Immature natural killer cell (primary cell): ENCODE measurements at places on chromosomes 7 and 10. TPM values are rescaled to one million over a fixed set of nuclear protein-coding genes. Genes with fewer than 3 reads are reported as not detected.

Gene CYP26C1
- polyA plus RNA-seq = not detected

GRCh38 chr10:114629824-114630730, 28.0 kb downstream of the ABLIM1 start:
- no peak for DNase-seq

DNA sequence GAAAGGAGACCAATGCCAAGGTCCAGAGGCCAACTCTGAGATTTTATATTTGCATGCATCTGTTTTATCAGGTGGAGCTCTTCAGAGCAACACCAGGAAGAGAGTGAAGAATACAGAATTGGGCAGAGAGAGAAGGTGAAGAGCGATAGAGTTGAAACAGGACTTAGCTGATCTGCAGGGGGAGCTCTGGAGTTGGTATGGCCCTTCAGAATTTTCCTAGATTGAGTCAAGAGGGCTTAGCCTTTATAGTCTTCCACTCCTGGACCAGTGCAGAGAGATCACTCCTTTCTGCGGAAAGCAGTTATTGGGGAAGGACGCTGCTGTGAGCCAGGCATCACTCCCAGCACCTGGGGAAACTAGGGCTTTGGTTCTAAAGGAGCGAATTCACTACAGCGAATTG, 105.0 kb upstream of the DGKB start:
- no peak for DNase-seq

GRCh38 chr7:30863706-30864035, 48.0 kb upstream of the AQP1 start:
- no peak for DNase-seq

GRCh38 chr7:95056107-95056739, 148.8 kb downstream of the PPP1R9A start:
- DNase-seq = peak; percentile 53

DNA sequence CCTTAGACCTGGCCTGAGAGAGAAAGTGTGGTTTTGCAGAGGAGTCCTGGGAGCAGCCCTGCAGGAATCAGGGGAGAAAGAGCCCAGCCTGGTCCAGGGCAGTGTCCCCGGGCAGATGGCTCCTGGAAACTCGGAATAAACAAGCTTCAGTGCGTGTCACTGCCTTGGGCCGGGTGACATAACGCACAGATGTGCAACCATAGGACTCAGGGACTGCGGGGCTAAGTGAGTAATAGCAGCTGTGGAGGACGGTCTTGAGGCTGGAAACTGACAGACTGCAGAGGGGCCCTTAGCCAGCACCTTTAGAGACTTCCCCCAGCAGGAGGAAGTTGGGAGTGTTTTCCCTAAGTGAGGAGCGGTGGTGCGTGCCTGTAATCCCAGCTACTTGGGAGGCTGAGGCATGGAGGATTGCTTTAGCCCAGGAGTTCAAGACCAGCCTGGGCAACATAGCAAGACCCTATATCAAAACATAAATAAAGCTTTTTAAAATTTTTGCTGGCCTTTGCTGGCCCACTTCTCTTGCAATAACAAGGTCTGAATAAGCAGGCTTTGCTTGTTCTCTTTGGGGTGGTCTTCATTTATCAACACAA, 5.3 kb upstream of the CLIP2 start:
- DNase-seq = no peak

- DNase-seq = no peak
These were observed 214.8 kb downstream of the TMEM178B start for GRCh38 chr7:141288626-141289025.

- DNase-seq = no peak
These were observed 2.0 kb upstream of the BLVRA start for GRCh38 chr7:43756368-43757072.

Gene OR2A14
- not detected for polyA plus RNA-seq

GRCh38 chr10:103140469-103140868, 52.6 kb downstream of the NT5C2 start:
- no peak for DNase-seq

GRCh38 chr10:86221442-86222335, 144.9 kb downstream of the GRID1 start:
- no peak for DNase-seq

GRCh38 chr10:77905086-77905748, 21.3 kb downstream of the DLG5 start:
- no peak for DNase-seq

DNA sequence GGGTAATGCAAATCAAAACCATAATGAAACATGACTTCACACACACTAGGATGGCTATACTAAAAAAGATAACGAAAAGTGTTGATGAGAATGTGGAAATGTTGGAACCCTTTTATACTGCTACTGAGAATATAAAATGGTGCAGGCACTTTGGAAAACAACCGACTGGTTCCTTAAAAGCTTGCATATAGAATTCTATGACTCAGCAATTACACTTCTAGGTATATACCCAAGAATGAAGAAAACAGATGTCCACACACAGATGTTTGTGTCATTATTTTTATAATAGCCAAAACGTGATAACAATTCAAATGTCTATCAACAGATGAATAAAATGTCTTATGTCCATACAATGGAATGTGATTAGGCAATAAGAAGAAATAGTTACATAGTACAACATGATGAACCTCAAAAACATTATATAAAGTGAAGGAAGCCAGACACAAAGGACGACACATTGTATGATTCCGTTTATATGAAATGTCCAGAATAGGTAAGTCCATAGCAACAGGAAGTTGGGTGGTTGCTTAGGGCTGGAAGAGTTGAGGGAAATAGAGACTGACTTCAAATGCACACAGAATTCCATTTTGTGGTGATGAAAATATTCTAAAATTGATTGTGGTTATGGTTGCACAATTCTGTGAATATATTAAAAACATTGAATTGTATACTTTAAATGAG, 148.3 kb upstream of the PHYHIPL start:
- no peak for DNase-seq

Gene ARHGAP21
- polyA plus RNA-seq = 3.1 TPM

DNA sequence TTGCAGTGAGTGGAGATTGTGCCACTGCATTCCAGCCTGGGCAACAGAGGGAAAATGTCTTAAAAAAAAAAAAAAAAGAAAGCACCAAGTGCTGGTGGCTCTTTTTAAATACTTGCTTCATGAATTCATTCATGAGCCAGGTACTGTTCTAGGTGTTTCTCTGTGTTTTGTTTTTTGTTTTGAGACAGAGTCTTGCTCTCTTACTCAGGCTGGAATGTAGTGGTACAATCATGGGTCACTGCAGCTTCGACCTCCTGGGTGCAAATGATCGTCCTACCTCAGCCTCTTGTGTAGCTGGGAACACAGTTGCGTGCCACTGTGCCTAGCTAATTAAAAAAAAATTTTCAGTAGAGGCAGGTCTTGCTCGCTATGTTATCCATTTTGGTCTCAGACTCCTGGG, 5.3 kb downstream of the STOX1 start:
- DNase-seq = no peak

- no peak for DNase-seq
These were observed 257.6 kb upstream of the PHYHIPL start for GRCh38 chr10:58918887-58919286.

DNA sequence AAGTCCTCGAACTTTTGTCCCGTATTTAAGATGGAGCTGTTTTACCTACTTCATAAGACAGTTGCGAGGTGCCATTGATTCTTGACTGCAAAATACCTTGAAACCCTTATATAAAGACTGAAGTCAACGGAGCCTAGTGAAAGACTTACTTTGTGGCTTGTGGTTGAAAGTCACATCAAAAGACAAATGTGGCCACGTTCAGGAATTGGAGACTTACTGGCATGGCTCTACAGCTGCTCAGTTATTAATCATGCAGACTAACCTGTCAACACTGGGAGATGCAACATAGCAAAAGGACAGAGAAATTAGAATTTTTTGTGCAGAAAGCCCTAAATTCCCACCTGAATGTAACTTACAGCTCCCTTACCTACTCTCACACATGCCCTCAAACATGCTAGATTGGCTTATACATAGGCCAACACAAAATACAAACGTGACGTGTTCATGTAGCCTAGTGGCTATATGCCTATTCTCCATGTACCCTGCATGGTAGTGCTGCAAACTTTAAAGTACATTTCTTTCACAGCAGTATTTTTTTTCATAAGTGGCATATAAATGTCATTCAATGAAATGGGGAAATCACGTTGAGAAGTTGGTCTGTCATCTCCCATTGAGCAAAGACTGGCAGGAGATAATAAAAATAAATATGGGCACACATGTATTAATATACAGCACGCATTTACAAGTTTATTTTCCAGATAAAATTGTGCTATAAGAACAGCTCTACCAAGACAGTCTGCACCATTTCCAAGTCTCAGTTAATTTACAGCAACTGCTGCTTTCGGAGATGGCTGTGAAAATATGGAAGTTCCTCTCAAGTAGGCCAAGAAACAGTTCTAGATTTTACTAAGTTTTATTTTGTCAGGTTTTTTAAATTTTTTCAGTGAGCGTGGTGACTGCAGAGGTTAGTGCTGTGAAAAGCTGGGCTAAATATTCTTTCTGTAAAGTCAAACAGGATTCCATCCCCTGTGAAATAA, 170.4 kb upstream of the C7orf33 start:
- DNase-seq = no peak

- peak; percentile 12 for DNase-seq
These were observed 87.8 kb downstream of the BTRC start for GRCh38 chr10:101441541-101442455.

DNA sequence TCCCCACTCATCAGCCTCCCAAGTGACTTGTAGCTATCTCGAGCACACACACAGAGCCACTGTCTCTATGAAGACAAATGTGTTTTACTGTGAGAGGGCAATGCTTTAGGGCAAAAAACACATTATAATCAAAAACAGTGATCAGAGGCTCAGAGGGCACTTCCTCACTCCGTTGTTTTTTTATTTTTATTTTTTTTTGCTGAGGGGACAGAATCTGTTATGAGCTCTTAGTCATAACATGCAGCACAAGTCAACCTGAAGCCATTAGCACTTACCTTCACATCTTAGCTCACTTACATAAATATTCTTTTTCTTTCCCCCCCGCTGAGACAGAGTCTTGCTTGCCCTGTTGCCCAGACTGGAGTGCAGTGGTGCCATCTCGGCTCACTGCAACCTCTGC, 157.7 kb downstream of the CALN1 start:
- DNase-seq = no peak

GRCh38 chr10:125264091-125264490, 103.7 kb upstream of the CTBP2 start:
- no peak for DNase-seq

DNA sequence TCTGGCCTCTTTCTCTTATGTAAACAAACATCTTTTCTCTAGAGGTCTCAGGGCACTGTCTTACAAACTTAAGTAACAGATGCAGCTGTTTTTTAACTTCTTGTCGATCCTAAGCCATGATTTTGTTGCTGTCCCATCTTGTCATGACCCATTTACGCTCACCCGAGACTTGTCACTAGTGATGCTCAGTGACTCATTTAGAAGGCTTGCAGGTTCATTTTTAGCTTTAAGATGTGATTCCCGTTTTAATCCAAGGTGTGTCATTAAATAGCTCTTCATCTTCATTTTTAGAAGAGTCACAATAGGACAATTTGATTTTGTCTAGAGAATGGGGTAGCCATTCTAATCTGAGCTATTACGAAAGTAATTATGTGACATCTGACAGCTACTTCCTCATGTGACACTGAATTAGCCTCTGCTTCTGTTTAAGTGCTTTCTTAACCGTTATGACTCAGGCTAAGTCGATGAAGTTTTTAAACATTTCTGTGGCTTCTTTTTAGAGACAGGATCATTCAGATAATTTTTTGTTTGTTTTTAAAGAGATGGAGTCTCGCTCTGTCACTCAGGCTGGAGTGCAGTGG, 42.7 kb downstream of the SPDYE5 start:
- DNase-seq = no peak

DNA sequence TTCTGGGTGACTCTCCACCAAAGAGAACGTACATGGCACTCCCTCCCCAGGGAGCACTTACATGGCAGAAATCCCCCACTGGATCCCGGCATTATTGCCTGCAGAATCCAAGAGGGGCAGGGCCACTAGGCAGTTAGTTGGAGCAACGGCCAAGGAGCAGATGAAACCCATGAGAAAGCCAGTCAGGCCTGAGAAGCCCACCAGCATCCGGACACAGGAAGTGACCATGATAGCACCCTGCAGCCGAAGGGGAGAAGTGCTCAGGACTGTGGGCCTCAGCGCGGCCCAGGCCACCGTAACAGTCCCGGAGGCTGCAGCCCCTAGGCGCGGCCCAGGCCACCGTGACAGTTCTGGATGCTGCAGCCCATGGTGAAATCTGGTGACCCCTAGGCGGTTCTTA, 43.5 kb downstream of the STRA8 start:
- no peak for DNase-seq

DNA sequence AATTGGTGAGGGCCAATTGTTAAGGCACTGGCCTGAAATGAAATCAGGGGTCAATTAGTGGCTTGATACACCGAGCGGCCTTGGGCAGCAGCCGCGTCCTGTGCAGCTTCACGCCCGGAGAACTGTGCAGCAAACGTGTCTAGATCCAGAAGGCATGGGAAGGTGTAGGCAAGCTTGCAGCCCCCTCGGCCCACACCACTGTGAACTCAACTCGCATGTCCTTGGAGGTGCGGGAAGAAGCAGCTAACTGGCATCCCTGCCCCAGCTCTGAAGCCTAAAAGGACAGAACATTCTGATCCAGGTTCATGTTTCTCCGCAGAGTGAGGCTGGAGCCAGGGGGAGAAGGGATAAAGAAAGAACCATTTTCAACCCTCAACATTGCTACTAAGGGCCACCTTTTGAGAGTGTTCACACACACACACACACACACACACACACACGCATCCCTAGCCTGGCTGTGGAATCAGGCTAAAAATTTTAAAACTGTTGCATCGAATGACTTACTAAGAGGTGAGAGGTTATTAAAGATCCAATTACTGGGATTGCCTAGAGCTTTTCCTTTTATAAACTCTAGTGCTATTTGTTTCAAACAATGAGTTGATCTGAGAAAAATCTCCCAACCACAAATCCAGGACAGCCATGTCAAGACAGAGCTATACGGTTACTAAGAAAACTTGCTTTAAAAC, 104.0 kb downstream of the PARP12 start:
- no peak for DNase-seq

DNA sequence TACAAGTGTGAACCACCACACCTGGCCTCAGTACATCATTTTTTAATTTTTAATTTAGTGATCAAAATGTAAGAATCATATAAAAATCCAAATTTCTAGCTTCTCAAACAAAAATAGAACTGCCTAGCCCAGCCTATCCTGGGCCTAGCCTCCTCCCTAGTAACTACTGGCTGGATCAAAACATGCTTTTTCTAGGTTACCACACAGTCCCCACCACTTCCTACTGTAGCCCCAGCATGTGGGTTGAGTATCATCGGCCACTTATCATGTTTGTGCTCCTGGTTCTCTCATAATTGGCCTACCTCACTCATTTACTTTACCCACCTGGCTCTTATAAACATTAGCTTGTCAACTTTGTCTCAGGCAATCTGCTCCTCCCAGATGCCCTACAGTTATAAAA, 52.9 kb downstream of the DNAJC12 start:
- DNase-seq = no peak

GRCh38 chr7:27128034-27128433, 2.5 kb downstream of the HOXA4 start:
- no peak for DNase-seq

GRCh38 chr10:67306588-67307205, 380.9 kb downstream of the LRRTM3 start:
- no peak for DNase-seq

Gene HTR7
- polyA plus RNA-seq = 0.61 TPM

Gene GSTO1
- 223 TPM for polyA plus RNA-seq

GRCh38 chr7:128867241-128867640, 4.6 kb downstream of the ATP6V1F start:
- DNase-seq = no peak
